ENCODE measurements at places on chromosomes 4 and X.

DNA sequence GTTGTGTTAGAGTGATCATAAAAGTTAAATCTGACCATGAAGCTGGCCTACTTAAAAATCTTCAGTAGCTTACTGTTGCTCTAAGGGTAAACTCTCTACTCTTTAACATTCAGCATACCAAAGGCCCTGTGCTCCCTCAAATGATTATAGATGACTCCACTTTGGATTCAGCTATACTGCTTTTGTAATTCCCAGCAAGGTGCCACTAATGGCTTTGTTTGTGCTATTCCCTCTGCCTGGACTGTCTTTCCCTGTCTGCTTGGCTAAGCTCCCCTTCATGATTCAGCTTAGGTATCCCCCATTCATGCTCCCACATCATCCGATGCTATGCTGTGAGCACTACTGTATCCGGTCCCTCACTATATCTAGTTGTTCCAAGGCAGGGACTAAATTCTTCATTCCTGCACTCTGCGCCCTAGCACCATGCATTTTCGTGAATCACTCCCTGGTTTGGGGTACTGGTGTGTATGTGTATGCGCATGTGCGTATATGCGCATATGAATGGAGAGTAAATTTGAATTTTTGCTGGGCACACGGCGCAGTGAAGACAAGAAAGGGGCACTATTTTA lies 453 bp upstream of the PBDC1 start:
- DNase-seq: no peak

GRCh38 chr4:75698162-75698962 lies 25.2 kb upstream of the G3BP2 start:
- no peak for DNase-seq

GRCh38 chrX:153491918-153492317 lies 2.9 kb upstream of the BGN start:
- DNase-seq: no peak

- no peak for DNase-seq
These were observed 51.4 kb upstream of the HHIP start for GRCh38 chr4:144594471-144594986.

- no peak for DNase-seq
These were observed 178.6 kb downstream of the DMD start for GRCh38 chrX:33032700-33033099.

GRCh38 chr4:184142121-184143000 lies 75.3 kb downstream of the ENPP6 start:
- DNase-seq: no peak

GRCh38 chr4:141497627-141498026 lies 138.8 kb upstream of the IL15 start:
- no peak for DNase-seq

DNA sequence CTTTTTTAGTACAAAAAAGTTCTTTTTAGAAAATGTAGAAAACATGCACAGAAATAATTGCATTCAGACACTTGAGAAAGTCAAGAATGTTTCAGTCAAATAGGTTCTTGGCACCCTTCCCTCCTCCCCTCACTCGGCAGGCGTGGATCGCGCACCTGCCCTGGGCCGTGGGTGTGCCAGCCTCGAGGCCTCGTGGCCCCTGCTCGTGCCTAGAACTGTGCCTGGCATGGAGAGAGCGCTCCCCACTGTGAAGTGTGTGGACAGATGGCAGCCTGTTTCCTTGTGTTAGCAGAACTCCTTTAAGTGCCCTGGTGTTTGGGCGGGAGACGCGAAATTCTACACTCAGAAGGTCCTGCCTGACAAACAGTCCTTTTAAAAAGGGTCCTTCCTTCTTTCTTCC lies 14.7 kb downstream of the RGS12 start:
- no peak for DNase-seq

- no peak for DNase-seq
These were observed 221.2 kb upstream of the CNKSR2 start for GRCh38 chrX:21153033-21153432.

- DNase-seq: peak; percentile 77
These were observed 22.8 kb upstream of the PDE6B start for GRCh38 chr4:602559-602942.

- DNase-seq: no peak
These were observed 617 bp upstream of the GPR34 start for GRCh38 chrX:41688156-41688555.

- no peak for DNase-seq
These were observed 16.8 kb downstream of the DCX start for GRCh38 chrX:111395149-111395548.

GRCh38 chr4:149980941-149981340 lies 97.3 kb upstream of the DCLK2 start:
- DNase-seq: peak; percentile 73

- DNase-seq: no peak
These were observed 11.9 kb upstream of the DCAF4L1 start for GRCh38 chr4:41969671-41970070.

- no peak for DNase-seq
These were observed 263.8 kb downstream of the NKX6-1 start for GRCh38 chr4:84235126-84235944.

- DNase-seq: no peak
These were observed 232.9 kb upstream of the F9 start for GRCh38 chrX:139297638-139298037.

GRCh38 chrX:25296850-25297249 lies 281.1 kb upstream of the ARX start:
- no peak for DNase-seq

- DNase-seq: no peak
These were observed 255.2 kb upstream of the SFRP2 start for GRCh38 chr4:154044108-154044531.

DNA sequence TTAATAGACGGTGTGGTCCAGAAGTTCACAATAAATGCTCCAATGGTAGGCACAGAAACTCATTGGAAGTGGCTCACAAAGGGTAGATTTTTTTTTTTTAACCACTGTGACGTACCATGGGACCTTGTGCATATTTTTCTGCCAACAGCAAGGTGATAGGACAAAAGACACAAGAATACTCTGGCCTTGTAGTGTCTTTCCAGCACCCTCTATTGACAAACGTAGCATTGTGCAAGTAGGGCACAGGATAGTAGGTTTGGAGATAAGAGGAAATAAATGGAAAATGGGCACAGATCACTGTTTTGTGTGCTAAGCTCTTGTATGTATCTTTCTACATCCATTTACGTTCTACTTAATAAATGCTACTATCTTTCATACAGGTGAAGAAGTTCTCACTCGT lies 2054.9 kb downstream of the PCDH7 start:
- DNase-seq: no peak

DNA sequence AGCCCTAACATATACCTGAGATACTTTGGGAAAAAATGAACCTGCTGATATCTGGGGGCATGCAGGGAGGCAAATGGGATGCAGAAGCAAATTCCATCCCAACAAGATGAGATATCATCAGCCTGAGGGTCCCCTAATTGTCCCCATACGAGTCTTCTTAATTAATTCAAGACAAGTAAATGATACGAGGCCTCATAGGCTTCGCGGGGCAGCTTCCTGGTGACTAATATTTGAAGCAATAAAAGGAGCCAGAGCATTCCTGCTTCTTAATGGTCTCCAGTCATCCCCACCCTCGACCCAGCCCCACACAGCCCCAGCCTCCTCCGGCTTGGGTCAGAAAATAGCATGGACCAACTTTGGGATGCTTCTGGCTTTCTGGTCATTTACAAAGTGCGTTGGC lies 99.6 kb upstream of the MSX1 start:
- DNase-seq: no peak

DNA sequence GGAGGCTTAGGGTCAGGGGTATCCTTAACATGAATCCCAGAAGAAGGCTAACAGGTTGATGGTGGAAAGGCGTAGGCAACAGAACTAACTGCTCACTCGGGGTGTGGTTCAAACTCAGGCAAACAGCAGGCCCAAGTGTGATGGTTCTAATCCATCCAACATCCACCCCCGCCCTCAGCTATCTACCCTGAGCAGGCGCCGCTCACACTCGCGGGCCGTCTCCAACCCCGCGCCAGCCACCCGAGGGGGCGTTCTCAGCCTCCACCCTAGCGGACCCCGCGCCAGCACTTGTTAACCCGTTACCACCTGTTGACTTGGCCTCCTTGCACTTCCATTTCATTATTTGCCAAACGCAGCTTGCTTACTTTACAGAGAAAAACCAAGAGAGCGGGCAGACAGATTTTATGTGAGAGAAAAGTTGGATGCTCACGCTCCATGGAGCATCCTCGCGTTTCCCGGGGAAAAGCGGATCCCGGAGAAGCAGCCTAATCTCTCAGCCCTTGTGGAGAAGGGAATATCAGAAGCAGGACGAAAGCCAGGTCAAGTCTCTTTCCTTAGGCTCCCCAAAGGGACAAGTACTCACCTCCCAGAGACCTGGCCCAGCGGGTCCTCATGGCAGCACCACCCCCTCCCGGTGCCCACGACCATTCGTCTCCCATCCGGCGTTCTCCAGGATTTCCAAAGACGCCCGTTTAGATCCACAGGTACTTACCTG lies 773 bp downstream of the SNCA start:
- DNase-seq: peak; percentile 11

DNA sequence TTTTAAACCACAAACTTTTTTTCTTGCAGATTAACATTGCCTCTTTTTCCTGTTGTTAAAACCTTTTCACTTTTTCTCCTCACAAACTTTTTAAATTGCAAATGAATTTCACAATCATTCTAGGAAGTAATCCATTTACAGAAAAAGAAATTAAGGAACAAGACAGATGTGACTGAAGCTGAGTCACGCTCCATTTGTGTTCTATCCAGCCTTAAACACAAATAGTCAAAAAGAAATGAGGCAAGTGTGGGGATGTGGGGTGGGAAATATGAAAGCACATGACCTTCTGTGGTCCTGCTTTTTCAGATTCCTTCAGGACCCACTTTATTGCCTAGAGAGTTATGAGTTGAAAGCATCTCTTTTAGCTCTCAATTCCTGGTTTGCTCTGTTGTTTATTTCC lies 197.0 kb downstream of the ADGRL3 start:
- DNase-seq: no peak

DNA sequence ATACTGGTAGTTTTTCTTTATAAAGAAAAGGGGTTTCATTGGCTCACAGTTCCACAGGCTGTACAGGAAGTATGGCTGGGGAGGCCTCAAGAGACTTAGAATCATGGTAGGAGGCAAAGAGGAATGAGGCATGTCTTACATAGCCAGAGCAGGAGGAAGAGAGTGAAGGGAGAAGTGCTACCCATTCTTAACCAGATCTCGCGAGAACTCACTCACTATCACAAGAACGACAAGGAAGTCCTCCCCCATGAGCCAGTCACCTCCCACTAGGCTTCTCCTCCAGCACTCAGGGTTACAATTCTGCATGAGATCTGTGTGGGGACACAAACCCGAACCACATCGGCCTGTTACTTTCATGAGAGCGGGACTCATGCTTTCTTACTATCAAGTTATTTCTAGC lies 240.5 kb downstream of the TENM3 start:
- no peak for DNase-seq

GRCh38 chr4:88211473-88212252 lies 53.2 kb upstream of the ABCG2 start:
- peak; percentile 9 for DNase-seq

GRCh38 chr4:54709400-54709799 lies 51.6 kb downstream of the KIT start:
- DNase-seq: no peak

GRCh38 chr4:2827071-2827873 lies 16.4 kb upstream of the ADD1 start:
- DNase-seq: no peak

GRCh38 chr4:121411151-121411744 lies 30.4 kb upstream of the QRFPR start:
- DNase-seq: no peak

GRCh38 chr4:139902321-139903320 lies 237.0 kb downstream of the MGST2 start:
- DNase-seq: peak; percentile 32

DNA sequence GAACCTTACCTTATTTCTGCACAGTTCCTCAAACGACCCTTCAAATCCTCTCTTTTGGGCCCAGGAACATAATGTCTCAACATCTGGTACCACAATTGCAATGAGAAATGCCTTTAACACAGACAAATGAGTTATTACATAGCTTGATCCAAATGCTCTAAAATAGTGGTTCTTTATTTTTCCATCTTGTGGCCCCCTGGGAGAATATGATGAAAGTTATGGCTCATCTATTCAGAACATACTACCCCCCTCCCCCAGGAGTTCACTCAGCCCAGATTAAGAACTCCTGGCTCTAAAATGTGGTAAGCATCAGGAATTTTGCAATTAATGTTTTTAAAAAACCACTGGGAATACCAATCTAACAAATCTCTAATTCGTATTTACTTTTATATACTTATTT lies 23.9 kb upstream of the CENPU start:
- DNase-seq: no peak

DNA sequence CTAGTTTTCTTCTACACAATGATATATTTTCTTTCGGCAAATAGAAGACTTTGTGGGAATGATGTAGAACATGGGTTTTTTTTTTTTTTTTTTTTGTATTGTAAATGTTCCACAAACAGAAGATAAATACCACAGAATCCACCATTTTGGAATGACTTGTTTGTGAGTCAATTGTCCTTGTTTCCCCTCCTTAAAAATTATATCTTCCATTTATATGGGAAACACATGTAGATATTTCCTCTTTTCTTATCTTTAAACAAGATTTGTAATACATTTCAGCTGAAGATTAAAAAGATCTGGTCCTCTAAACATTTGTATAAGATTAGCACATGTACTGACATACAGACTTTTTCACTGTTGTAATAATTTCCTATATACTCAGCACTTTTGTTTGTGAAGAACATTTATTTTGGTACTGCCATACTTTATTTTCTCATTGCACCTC lies 304.6 kb downstream of the SPRY1 start:
- no peak for DNase-seq

GRCh38 chrX:13152518-13153185 lies 108.2 kb upstream of the FAM9C start:
- no peak for DNase-seq

- DNase-seq: no peak
These were observed 35.9 kb downstream of the FGFRL1 start for GRCh38 chr4:1047106-1047975.

DNA sequence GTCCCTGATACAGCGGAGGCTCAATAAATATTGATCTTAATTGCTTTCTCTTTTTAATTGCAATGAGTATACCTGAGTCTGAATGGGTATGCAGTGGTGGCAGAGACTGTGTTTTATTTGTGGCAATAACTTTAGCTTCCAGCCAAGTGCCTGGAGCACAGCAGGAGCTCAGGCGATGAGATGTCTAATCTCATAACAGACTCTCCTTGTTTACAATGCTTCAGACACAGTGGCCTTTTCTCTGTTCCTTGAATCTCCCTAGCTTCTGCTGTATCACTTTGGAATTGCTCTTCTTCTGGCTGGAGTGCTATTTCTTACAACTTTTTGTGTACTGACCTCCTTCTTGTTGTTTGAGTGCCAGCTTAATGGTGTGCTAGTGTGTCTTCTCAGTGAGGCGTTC lies 91.5 kb upstream of the UNC5C start:
- no peak for DNase-seq

GRCh38 chr4:184978211-184978610 lies 40.1 kb upstream of the HELT start:
- no peak for DNase-seq

DNA sequence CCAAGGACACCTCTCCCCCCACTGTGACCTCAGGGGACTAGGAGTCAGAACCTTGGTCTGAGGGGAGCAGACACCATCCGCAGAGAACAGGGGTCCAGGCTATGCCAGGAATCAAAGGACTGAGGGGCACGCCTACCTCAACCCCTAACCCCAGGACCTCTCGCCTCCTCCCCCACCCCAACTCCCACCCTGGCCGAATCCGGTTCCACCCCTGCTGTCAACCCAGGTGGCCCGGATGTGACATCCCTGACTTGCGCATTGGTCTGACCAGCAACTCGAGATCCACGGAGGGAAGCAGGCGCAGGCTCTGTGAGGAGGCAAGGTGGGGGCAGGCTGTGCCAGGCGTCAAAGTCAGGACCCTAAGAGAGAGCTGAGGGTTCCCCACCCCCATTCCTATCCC lies 468 bp upstream of the MAGEA4 start:
- DNase-seq: no peak

All from head of caudate nucleus (tissue), 42 donors.